ENCODE measurements at places on chromosomes 16 and 17.

DNA sequence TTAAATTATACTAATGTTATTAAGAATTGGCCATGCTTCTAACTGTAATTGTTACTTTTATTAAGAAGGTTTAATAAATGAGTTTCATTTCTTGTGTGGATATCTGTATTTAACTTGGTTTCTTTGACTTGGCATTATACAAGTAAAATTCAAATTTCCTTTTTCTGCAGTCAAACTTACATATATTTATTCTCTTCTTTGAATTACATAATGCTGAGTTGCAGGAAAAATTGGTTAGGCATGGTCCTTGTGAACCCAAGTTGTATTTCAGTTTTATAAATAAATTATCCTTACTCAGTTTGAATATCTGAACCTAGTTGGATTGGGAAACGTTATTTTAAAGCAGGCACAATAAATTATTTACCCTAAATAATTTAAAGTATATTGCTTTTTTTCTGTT lies 54.8 kb downstream of the NLK start:
- no peak for DNase-seq

GRCh38 chr17:43816336-43817320 lies 16.3 kb downstream of the MPP3 start:
- DNase-seq: no peak

GRCh38 chr16:48365025-48365600 lies 20.1 kb downstream of the SIAH1 start:
- DNase-seq: no peak

GRCh38 chr16:50257876-50258275 lies 8.5 kb upstream of the ADCY7 start:
- no peak for DNase-seq
